ENCODE measurements at places on chromosomes 1 and 21.

DNA sequence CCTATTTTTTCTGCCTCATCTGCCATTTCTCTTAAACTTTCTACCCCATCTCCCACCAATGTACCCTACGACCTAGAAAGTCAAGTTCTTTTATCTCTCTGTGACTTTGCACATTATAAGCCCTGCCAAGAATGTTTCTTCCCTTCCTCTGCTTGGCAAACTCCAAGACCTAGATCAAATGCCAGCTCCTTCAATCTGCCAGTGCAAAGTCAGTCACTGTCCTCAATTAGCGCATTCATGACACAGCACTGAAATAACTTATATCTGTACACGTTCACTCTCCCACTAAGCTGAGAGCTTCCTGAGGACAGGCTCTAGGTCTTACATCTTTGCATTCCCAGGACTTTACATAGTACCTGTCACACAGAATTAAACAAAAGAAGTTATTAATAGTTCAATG is 21.4 kb upstream of the LSM10 start:
- no peak for DNase-seq

DNA sequence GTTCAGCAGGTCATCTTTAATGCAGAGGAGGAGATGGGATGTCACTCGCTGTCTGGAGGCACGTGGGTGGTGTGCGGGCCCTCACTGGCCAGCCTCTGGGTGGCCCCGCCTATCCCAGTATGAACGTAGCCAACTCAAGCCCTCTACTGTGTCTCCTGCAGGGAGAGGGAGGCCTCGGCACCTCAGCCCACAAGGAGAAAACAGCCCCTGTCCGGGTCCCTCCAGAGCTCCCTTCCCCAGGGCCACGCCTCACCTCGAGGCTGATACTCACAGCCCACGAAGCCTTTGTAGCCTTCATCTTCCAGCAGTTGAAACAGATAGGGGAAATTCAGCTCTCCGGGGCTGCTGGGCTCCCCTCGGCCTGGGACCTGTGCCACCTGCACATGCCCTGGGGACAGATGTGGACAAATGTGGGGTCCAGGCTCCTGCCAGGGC is 2.6 kb downstream of the HYI start:
- DNase-seq: no peak

DNA sequence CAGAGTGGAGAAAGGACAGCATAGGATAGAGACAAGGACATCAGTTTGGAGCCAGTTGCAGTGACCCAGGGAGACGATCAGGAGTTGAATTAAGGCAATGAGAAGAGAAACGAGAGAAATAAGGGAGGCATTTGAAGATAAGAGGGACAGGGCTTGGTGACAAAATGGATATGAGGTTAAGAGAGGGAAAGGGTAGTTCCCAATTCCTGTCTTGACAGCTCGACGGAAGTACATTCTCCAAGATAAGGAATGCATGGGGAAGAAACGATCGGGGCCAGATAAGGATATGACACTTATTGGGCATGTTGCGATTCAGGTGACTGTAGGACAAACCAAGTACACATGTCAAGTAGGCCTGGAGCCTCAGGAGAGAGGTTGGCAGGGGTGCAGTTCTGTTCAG is 18.7 kb upstream of the KCNN3 start:
- no peak for DNase-seq

- DNase-seq: no peak
Observed at GRCh38 chr21:41670056-41670805, 96.6 kb downstream of the RIPK4 start.

- DNase-seq: no peak
Observed at GRCh38 chr1:1359664-1360468, 1.5 kb upstream of the MXRA8 start.

- DNase-seq: no peak
Observed at GRCh38 chr1:40825435-40825788, 36.8 kb downstream of the CITED4 start.

DNA sequence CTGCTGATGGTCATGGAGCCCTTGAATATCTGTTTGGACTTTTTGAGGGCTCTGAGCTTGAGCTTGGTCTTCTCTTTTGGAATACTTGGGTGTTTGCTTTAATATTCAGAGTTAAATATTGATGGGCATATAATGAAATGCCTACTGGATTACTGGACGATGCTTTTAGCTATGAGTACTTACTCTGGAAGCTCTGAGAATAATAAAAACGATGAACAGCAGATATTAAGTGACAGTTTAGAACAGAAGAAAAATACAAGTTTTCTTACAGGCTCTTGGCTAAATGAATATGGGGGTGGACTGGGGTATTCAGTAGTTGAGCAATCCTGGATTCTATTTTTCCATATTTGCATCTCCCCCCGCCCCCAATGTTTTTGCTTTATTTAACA is 20.7 kb downstream of the GALNT2 start:
- no peak for DNase-seq

DNA sequence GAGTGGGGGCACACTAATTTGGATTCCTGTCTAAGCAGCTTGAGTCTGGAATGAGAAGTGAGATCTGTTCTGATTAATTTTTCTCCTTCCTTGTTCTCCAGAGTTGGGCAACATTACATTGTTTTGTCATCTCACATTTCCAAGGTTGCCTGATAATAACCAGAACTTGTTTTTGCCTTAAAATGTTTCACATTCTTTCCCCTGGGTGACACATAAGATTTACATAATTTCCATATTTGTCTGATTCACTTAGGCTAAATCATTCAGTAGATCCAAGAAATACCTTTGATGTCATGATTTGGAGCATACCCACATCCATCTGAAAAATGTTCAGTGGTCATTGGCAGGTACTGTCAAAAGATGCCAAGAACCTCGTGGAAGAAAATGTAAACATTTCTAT is 60.3 kb downstream of the XCL2 start:
- DNase-seq: no peak

GRCh38 chr1:210311726-210312493 is 16.8 kb upstream of the HHAT start:
- no peak for DNase-seq

- DNase-seq: no peak
Observed at GRCh38 chr1:180183426-180183825, 28.8 kb downstream of the QSOX1 start.

DNA sequence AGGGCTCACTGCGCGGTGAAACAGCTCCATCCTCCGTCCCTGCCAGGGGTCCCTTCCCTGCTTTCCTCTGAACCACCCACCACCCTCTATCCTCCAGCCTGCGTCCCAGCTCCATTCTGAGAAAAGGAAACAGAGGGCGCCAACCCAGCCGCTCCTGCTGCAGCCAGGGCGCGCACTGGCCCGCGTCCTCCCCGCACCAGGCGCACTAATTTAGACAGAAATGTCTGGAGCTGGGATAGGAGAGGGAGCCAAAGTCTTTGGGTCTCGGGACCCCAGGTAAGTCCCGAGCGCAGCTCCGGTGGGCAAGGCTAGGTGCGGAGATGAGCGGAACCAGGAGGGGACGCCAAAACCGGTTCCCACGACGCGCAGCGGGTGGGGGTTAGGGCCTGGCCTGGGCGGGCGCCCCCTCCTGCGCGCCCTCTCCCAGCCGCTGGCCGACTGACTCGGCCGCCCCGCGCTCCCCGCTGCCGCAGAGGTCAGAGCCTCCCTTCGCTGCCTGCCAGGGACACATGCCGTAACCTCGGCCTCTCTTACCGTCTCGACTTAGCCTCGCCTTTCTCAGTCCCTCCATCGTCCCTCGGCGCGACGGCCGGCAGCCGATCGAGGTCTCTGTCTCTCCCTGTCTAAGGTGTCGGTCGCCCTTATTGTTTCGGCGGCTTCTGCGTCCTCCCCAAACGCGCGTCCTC is 2.0 kb downstream of the CAMK2N1 start:
- DNase-seq: peak; percentile 43

GRCh38 chr1:208528578-208529240 is 284.5 kb upstream of the PLXNA2 start:
- peak; percentile 19 for DNase-seq

- DNase-seq: no peak
Observed at GRCh38 chr21:14607262-14607661, 61.1 kb upstream of the SAMSN1 start.

GRCh38 chr1:108590441-108590840 is 30.5 kb downstream of the EEIG2 start:
- no peak for DNase-seq

GRCh38 chr1:93917302-93917701 is 8.1 kb upstream of the GCLM start:
- no peak for DNase-seq

DNA sequence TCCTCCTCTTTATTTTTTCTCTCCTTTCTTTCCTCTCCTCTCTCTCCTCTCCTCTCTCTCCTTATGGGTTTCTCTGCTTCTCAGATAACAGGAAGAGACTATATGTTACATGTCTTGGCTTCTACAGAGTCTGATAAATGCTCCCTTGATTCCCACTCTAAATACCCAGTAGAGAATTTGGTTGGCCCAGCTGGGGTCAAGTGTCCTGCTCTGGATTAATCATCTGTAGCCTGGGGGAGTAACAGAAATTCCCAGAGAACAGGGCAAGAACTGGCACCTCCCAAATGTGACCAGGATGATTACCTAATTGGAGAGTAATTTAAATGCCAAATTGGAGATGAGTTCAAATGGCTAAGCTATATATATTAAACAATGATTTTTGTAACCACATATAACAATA is 146.1 kb upstream of the LMO4 start:
- no peak for DNase-seq

DNA sequence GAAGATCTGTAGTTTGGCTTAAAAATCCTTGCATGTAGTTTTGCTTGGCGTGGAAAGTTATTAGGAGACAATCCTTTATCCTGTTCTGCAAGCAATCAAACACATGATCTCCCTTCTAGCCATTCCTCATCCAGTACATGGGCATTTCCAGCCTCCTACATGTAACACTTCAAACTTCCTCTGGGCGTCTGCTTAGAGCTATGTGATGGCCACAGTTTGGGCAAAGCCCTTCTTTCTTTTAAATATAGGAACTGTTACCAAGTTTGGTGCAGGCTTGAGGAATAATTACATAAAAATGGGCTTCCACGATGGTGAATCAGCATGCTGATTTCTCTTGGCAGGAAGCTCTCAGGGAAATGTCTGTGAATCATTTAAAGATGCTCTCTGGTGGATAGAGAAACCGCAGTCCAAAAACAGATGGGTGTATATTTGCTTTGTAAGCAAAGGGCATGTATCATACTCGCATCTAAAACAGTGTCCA is 176.9 kb upstream of the FMN2 start:
- no peak for DNase-seq

- no peak for DNase-seq
Observed at GRCh38 chr1:222653178-222653827, 35.4 kb downstream of the MIA3 start.

GRCh38 chr1:160064164-160064563 is 5.8 kb downstream of the KCNJ10 start:
- DNase-seq: no peak

DNA sequence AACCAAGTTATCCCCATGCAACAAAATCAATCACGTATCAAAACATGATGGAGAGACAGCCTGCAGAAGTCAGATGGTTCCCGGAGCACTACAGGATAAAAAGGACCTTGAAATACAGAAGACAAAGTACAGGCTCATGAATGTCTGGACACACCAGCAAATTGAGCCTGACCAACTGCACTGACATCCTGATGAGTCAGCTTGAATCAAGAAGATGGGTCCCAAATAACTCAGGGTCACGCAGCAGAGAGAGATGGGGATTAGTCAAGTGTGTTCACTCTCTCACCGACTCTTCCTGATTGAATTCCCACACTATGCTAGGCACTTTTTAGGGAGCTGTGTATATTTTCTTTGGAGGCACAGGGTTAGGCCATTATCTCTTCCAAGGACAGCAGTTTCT is 71.1 kb upstream of the DIRAS3 start:
- no peak for DNase-seq

GRCh38 chr1:159171688-159172501 is 480 bp downstream of the CADM3 start:
- no peak for DNase-seq

DNA sequence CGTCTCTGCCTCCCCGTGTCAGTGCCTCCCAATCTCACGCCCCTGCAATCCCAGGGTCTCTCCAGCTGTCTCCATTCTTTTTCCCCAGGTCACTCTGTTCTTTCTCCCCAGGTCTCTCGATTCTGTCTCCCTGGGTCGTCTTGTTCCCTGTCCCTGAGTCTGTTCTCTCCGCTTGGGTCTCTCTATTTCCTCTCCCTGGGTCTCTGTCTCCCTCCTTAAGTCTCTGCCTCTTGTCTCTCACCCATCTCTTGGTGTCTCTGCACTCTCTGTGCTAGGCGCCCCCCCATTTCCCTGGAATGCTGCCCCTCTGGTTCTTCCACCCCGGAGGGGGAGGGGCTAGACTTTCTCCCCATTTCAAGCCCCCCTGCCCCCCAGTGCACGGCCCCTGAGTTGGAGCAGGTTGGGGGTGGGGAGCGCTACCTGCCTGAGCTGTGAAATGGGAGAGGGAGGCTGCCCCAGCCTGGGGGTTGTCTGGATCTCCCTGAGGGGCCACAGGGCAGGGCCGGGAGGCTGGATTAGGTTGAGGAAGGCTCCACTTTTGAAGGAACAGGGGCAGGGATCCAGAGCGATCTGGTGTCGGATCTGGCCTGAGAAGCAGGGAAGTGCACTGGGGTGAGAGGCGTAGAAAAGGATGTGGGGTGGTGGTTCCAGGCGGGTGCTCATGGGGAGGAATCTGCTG is 1.4 kb downstream of the PTPRF start:
- DNase-seq: peak; percentile 46

DNA sequence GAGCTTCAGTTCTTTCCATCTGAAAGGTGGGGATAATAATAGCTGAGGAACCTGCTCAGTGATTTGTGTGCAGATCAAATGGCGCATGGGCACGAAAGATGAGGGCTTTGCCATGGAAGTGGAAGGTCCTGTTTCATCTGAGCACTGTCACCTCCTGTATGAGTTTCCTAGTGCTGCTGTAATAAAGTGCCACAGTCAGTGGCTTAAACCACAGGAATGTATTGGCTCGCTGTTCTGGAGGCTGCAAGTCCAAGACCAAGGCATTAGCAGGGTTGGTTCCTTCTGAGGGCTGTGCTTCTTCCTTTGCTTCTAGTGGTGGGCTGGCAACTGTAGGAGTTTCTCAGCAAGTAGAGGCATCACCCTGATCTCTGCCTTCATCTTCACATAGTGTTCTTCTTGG is 51.1 kb upstream of the RBM15 start:
- DNase-seq: no peak

DNA sequence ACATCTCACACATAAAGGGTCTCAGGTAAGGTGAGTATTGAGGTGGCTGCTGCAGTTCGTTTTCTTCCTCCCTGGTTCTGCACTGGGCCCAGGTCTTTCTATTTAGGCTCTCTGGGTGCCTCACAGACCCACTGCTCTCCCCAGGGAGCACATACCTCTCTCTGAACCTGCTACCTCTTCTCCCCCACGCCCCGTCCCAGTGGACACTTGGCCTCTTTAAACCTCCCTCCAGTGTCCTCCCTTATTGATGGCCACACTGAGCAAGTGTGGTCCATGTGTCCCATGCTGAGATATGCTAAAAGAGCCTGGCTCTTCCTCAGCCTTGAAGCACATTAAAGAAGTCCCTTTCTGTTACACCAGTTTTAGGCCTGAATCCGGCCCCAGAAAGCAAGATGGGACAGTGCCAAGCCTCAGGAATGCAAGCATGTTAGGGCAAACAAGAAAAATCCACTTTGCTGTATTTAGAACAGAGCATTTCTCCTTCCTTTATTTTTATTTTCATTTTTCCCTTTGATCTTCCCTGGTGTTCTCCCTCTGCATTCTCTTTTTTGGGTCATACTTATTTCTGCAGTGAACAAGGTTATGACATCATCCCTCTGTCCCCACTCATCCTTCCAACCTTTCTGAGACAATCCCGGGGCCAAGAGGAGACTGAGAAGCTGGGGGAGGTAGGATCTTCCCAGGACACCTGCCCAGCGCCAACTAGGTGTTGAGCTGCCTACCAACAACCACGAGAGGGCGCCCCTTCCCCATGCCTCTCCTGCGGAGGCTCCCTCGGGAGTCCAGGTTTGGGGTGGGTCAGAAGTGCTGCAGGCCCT is 5.0 kb upstream of the CHI3L2 start:
- peak; percentile 35 for DNase-seq

GRCh38 chr1:38613996-38614395 is 245.6 kb downstream of the RRAGC start:
- DNase-seq: no peak

Measured in caudate nucleus (tissue), 63 donors.